ENCODE measurements at places on chromosomes 12 and 14.

- DNase-seq: no peak
Measured at GRCh38 chr14:64119500-64119899, 174.7 kb downstream of the ESR2 start.

DNA sequence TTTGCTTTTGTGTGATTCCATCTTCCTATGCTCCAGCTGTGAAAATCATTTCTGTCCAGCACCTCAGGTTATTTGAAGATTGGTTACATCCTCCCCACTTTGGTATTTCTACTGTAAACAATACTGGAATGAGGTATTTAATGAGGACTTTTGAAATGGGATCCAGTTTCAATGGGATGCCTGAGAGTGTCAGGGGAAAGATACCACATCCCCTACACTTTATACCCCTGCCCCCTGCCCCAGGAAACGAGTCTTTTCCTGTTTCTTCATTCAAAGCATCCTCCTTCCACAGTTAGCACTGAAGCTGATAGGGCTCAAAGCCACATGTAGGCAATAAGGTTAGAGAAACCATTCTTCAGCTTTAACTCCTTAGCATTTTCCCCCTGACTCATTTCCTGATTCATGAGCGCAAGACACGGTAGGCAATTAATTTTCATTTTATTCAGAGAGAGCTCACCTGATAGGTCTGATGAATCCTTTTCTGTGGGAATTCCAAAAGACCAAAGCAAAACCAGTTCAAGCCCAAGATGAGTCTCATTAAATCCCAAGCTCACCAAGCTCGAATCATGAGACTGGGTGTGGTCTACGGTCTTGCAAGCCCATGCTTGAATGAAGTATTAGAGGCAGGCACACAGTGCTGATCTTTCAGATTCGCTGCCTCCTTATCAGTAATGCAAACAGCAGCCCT lies 143.6 kb upstream of the CRY1 start:
- DNase-seq: no peak

GRCh38 chr12:53751336-53752191 lies at the start of gene CISTR:
Gene CISTR (minus strand): TSS chr12:53751979.
- DNase-seq: peak; percentile 40

DNA sequence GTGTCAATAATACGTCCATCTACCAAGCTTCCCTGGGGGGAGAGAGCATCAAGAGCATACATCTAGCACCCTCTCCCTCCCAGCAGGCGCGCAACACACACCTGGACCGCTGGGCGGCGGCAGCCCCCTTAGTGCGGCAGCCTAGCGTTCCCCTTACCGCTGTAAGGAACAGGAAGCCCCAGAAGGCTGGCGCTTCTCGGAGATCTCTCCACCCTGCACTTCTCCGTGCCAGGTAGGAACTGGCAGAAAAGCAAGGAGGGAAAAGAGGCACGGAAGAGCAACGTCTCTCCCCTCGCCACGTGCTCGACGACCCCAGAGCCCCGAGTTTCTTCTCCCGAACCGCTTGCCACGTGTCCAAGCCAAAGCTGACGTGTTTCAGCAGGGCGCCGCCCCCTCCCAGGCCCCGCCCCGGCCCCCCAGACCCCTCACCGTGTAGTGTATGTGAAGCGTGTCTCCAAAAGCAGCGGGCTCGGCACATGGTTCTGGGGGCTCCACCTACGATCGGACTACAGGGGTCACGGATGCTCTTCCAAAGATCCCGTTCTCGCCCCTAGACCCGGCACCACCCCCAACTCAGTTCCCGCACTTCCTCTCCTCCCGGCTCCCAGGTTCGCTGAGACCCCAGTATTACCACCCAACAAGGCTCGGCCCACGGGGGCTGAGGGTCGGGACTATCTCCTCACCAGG lies 532 bp downstream of the FKBP11 start:
- DNase-seq: peak; percentile 82

- DNase-seq: no peak
Measured at GRCh38 chr14:70873627-70874026, 33.6 kb upstream of the PCNX1 start.

DNA sequence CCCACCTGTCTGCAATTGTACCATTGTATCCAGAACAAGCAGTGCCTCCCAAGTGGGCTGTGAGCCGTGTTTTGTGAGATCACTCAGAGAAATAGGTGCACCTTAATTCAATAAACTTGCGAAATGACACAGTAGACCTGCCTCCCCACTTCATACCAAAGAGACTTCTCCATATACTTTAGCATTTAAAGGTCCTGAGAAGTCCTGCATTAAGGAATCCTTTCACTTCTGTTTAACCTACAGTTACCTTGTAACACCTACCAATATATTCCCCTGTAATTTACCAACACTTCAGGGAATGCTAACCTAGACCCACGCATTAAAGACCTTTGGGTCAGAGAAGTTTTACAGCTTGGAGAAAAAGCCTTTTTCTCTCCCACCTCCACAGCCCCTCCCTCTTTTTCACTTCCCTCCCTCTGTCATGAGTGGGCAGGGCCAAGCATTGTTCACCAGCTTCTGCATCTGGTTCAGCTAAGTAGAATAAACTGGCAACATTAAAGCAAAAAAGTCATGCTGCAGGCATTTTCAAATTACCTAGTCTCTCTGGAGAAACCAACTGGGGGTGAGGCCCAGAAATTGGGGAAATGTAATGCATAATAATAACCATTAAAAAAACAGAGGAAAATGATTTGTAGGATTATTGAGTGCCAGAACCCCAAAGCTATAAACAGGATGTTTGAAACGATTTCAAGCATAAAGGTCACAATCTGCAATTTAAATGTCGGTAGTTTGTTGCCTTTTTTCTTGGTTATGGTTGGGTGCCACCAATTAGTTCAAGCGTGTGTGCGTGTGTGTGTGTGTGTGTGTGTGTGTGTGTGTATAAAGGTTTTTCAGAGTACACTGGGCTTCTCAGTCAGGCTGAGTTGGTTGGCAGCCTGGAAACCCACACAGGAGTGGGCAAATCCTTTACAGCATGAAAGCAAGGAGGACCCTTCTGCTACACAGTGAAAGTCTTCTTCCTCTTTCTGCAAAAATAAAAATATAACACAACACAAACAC lies 13.7 kb upstream of the WSCD2 start:
- no peak for DNase-seq

- DNase-seq: no peak
Measured at GRCh38 chr14:64279704-64280668, 14.2 kb downstream of the ESR2 start.

GRCh38 chr12:50515587-50515986 lies 10.8 kb downstream of the DIP2B start:
- DNase-seq: no peak

DNA sequence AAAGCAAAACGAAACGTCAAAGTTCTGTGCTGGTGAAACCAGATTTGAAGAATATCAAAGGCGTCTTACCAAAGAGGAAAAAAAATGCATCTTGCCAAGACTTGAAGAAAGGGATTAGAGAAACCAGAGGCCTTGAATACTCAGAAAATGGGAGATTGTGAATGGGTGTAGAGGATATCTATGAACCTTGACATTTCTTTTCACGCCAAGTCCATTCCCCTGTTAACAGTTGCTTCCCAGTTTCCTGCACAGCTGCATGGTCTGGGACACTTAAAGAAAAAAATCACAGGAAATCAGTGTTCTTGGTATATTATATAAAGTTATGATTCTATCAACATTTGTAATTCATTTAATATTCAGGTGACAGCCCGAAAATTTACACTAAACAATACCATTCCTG lies 1.4 kb upstream of the GTF2A1 start:
- no peak for DNase-seq

- peak; percentile 5 for DNase-seq
Measured at GRCh38 chr12:55847033-55847432, 4.3 kb upstream of the MMP19 start.

DNA sequence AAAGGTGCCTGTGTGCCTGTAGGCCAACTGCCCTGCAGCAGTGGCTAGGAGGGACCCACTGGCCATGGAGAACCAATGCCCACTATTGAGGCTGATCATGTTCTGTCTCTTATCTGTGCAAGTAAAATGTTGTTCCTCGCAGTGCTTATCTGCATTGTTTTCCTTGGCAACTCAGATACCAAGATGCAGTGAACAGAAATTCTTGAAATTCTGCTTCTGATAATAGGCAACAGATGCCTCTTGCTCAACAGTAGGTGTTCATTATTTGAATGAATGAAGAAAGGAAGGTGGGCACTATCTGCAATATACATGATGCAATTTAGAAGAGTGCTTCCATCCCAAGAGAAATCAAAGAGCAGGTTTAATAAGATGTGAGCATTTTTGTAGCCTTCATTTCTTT lies 232.2 kb downstream of the NUAK1 start:
- DNase-seq: no peak

DNA sequence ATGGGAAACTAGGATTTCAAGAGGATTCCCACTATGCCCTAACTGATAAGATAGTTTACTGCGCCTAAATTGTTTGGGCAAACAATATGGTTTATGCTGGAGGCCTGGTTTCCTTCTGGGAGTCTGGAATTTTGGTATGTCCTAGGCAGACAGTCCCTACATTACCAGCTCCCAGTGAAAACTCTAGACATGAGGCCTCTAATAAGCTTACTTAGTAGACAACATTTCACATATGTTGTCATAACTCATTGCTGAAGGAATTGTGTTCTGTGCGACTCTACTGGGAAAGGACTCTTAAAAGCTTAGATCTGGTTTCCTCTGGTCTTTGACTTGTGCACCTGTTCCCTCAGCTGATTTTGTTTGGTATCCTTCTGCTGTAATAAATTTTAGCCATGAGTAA lies 18.0 kb upstream of the PRPF39 start:
- DNase-seq: no peak

GRCh38 chr14:44564908-44565307 lies 57.8 kb upstream of the FSCB start:
- DNase-seq: no peak

DNA sequence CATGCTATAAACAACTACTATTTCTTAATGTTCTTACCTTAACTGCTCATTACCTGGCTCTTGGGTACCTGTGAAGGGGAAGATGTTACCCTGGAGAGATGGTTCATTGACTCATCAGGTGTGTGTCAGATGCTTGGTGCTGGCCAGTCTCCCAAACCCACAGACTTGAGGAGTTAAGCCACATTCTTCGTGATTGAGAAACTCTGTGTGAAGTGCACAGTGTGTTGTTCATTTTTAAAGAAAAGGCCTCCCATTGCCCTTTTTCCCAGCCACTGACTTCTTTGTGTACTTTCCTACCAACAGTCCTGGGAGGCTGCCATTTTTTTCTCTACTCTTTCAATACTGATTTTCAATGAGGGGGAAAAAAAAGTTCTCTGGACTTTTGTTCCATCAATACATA lies 3.2 kb downstream of the MGST1 start:
- DNase-seq: no peak

DNA sequence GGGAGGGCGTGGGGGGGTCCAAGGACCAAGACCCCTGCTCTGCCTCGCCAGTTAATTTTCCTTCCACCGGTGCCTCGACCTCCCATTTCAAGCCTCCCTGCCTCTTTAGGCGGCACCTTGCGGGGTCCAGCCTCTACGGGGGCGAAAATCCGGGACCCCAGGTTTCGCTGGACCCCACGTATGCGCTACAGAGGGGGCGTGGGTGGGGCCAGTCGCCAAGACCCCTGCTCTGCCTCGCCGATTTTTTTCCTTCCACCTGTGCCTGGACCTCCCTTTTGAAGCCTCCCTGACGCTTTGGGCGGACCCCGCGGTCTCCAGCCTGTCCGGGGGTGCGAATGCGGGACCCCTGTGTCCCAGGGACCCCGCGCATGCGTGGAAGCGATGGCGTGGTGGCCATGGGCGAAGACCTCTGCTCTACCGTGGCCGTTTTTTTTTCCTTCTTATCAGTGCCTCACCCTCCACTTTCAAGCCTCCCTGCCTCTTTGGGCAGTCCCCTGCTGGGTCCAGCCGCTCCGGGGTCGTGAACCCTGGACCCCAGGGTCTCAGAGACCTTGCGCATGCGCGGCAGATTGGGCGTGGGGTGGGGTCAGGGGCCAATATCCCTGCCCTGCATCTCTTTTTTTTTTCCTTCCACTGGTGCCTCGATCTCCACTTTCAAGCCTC lies 324.2 kb downstream of the ALG10 start:
- DNase-seq: no peak

DNA sequence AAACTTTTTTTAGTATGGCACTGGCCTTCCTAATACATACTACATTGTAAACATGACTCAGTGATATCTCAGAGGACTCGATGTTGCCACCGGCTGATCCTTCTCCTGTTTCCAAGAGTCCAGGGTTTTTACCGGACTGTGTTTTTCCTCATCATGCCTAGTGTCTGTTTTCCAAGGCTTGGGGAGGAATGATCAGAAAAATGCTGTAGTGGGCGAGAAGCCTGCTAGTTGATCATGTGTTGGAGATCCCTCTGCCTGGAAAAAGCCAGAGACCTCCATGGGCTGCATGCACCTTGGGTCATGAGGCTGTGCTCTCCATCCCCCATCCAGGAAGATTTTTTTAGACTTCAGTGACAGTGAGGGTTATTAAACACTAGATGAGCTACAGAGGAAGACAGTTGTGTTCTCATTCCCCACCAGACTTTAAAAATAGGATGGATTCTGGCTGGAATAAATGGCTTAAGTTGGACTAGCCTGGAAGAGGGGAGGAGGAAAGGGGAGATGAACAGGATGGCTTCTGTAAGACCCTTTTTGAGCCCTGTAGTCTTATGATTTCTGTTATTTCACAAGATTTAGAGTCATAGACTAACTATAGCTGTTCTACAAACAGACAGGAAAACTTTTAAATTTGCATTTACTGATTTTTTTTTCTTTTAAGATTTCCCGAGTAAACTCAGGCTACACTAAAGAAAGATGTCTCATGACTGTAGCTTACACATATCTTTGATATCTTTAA lies 145.7 kb downstream of the SAMD4A start:
- DNase-seq: no peak

GRCh38 chr14:93175492-93175891 lies 9.2 kb downstream of the MOAP1 start:
- no peak for DNase-seq

DNA sequence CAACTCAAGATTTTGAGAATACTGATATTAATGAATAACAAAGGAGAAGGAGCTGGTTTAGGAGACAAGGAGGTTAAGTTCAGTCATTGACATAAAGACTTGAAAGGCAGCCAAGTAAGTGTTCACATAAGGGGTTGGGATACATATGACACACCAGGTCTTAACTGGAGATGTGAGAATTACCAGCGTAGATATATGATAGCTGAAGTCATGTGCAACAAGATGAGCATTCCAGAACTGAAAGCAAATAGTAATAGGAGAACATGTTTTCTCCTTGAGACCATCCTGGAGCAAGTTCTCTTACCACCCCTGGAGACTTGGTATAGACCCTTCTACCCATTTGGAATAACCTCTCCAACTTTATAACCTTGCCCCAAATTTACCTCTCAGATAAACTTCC lies 43.3 kb upstream of the NPFF start:
- no peak for DNase-seq

- DNase-seq: no peak
Measured at GRCh38 chr12:92905258-92905810, 23.8 kb downstream of the EEA1 start.

- no peak for DNase-seq
Measured at GRCh38 chr14:68195126-68195525, 375.5 kb downstream of the RAD51B start.

GRCh38 chr12:117023998-117024960 lies 74.9 kb downstream of the TESC start:
- DNase-seq: no peak

DNA sequence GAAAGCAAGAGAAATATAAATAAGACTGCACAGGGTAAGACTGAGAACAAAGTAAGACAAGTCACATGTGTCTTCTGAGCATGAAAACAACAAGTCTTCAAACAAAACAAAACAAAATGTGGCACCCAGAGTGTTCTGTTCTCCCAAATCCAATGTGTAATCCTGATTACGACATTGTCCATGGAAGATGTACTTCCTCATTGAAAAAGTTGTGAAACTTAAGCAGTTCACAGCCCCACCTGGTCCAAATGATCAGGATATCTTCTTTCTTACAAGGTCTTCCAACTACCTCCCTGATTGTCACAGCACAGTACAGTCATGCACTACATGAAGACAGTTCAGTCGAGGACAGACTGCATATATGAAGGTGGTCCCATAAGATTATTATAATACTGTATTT lies 23.3 kb upstream of the NEK9 start:
- no peak for DNase-seq
